Tibial nerve (tissue), 4 donors: ENCODE measurements at places on chromosomes 7 and 10. TPM values are rescaled to one million over a fixed set of nuclear protein-coding genes. Genes with fewer than 3 reads are reported as not detected.

DNA sequence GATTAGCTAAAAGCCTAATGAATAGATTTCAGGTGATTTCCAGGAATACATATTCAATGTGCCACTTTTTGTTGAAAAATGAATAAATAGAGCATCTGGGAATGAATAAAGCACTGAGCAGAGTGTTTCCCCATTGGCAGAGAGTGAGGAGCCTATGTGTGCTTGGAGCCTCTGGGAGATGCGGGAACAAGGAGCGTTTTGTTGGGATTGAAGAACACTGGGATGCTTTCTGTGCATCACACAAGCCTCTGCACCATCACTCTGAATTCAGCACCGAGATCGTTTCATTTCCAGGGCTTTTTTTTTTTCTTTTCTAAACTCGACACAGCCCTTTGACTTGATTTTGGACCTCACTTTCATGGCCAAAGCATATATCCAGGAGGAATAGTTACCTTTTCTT, 111.4 kb downstream of the BAMBI start:
- H3K36me3 ChIP-seq: no peaks in the 10 kb centered on the region
- no peaks in the 10 kb centered on the region for H3K27me3 ChIP-seq
- H3K27ac ChIP-seq: no peak overlapping the region
- H3K4me3 ChIP-seq: no peak overlapping the region

DNA sequence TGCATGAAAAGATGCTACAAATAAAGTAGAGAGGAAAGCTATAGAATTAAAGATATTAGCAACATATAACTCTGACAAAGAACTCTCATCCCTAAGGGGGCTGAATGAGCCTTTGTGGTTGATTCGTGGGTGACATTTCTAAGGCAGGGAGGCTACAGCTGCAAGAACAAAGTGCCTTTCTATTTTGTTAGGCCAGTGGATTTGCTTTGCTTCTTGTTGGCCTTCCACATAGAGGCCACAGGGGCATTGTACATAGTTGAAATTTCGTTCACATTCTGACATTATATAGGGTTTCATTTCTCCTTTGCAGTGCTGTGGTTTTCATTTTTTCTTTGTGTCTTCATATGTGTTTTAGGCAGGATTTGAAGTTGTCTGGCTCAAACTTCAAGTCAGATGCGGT, 819.2 kb upstream of the C7orf33 start:
- DNase-seq: no peak
- H3K27ac ChIP-seq: peak overlapping the region; percentile 36
- H3K4me1 ChIP-seq: no peaks in the 10 kb centered on the region

GRCh38 chr7:40205992-40206391, 71.2 kb downstream of the SUGCT start:
- no peak overlapping the region for H3K27ac ChIP-seq
- H3K4me1 ChIP-seq: no peaks in the 10 kb centered on the region
- no peak overlapping the region for H3K4me3 ChIP-seq
- no peaks in the 10 kb centered on the region for H3K36me3 ChIP-seq
- no peaks in the 10 kb centered on the region for H3K27me3 ChIP-seq
- no peak for DNase-seq

GRCh38 chr7:5450549-5451327, 27.1 kb upstream of the TNRC18 start:
- no peaks in the 10 kb centered on the region for H3K27me3 ChIP-seq
- H3K4me3 ChIP-seq: no peak overlapping the region
- H3K27ac ChIP-seq: peak overlapping the region; percentile 10
- H3K36me3 ChIP-seq: no peaks in the 10 kb centered on the region
- no peaks in the 10 kb centered on the region for H3K4me1 ChIP-seq

AGR2 gene
- not detected for total RNA-seq

COL26A1 gene
- total RNA-seq: 0.21 TPM

PRSS58 gene
- total RNA-seq: not detected
